Stimulated activated CD4-positive, alpha-beta T cell treated with anti-CD3 and anti-CD28 coated beads, Interleukin-2, amount 100 ng/mL, for 48 hours (primary cell): ENCODE measurements at places on chromosomes 12 and 14.

GRCh38 chr14:58362798-58363412 is 32.8 kb upstream of the TOMM20L start:
- no peak for DNase-seq

DNA sequence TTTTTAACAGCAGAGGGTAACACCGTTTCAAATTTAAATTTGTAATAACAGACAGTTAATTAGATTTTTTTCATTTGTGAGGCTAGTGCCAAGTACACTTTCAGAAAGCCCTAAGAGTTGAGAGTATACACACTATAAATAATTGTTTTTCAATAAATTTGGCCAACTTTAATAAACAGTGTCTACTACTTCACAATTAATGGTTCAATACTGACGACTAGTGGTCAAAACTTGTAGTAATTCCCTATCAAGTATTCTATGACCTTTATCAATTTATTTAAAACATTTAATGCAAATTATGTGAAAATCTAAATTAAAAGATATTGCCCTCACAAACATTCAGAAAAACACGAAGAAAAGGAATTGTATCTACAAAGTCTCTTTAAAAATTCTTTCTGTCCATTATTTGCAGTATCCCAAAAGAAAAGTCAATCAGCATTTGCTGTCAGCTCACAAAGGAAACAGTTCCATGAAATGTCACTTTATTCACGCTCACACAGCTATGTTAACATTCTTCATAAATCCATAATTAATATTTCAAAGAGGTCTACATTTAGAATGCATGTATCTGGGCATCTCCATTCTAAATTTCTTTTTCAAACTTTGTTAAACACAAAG is 91.2 kb downstream of the CEP128 start:
- DNase-seq, result no peak

GRCh38 chr14:59629444-59630287 is 53.1 kb upstream of the CCDC175 start:
- DNase-seq, result no peak

DNA sequence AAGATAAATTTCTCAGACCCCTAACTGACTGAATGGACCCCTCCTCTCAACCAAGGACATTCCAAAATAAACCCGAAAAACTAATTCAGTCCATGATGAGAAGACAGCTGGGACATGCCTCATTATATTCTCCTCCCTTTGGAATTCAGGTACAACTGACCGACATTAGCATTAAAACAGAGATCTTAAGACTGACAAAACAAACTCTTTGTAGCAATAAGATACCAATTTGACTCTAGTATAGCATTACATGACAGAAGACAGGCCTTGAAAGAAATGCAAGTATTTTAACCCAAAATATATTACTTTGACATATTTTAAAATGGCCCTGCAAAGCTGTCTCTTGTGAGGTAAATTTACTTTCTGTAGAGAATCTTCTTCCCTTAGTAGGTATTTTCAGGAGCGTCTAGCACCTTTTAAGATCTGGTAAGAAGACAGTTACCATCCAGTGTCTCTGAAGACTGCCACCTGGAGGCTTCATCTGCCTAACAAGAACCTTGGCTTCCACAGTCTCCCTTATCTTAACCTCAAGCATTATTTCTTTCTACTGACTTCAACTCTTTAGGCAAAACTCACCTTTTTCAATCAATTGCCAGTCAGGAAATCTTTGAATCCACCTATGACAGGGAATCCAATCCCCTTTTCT is 957.5 kb downstream of the SLC6A15 start:
- DNase-seq, result no peak

- DNase-seq, result no peak
Observed at GRCh38 chr14:44778604-44779003, 183.1 kb downstream of the KLHL28 start.
